Left colon (tissue), 2 donors: ENCODE measurements at places on chromosomes 3 and 15.

GRCh38 chr15:22850055-22850454 is 11.6 kb downstream of the NIPA2 start:
- no peak for DNase-seq

GRCh38 chr15:50576166-50576565 is 29.7 kb upstream of the USP50 start:
- DNase-seq: no peak

DNA sequence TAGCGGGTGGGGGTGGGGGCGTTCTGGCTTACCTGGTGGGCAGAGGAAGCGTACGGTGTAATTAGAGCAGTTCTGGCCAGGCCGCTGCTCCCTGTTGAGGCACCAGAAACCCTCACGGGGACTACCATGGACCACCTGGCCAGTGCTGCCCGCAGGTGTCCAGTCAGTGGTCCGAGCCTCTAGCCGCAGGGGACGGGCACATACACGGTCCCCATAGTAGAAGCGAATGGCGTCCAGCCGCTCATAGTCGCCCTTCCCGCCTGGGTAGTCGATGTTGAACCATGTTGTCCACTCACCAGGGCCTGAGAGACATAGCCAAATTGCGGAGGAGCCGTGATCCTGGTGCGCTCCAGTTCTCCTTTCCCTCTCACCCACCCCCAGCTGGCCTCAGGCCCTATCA is 4.5 kb downstream of the CILP start:
- DNase-seq: no peak

DNA sequence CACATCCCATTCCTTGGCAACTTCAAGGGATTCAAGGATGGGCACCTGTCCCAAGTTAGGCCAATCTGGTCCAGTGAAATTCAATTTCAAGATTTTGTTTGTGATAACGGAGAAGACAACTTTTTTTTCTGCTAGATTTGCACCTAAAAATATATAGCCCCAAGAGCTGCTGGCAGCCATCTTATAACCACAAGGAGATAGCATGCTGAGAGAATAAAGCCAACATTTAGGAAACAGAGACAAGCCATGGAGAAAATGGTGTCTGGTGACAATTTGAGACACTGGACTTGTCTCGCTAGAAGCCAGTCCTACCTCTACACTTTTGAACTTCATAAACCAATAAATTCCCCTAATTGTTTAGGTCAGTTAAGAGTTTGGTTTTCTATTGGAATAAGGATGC is 5.4 kb downstream of the PARL start:
- no peak for DNase-seq

GRCh38 chr3:66304293-66304692 is 83.5 kb downstream of the SLC25A26 start:
- no peak for DNase-seq

- DNase-seq: no peak
These were observed 8.9 kb upstream of the TMEM202 start for GRCh38 chr15:72389231-72389630.

GRCh38 chr3:197167549-197167948 is 130.9 kb downstream of the DLG1 start:
- DNase-seq: no peak

DNA sequence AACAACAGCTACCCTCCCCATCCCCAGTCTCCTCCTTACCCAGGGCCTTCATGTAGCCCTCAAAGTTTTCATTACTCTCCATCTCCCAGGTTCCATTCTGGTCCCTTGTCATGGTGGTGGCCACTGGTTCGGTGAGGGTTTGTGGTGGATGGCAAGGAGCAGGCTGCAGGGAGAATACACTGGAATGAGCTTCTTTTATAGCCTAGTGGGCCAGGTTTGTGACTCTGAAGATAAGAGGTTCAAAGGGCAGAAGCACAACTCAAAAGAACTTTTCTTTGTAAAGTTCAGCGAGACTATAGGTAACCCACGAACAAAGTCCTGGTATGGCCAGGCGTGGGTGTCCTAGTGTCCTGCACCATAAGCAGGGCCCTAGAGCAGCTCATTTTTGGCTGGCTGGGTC is at the start of gene RBP2:
RBP2 (minus strand) TSS at position 169 of the 400 bp plus-strand sequence; CDS start at position 112, 57 bp downstream.
- no peak for DNase-seq

- DNase-seq: no peak
These were observed 38.6 kb downstream of the PRICKLE2 start for GRCh38 chr3:64186667-64187064.

- no peak for DNase-seq
These were observed 94.5 kb downstream of the WNT7A start for GRCh38 chr3:13785351-13785750.

DNA sequence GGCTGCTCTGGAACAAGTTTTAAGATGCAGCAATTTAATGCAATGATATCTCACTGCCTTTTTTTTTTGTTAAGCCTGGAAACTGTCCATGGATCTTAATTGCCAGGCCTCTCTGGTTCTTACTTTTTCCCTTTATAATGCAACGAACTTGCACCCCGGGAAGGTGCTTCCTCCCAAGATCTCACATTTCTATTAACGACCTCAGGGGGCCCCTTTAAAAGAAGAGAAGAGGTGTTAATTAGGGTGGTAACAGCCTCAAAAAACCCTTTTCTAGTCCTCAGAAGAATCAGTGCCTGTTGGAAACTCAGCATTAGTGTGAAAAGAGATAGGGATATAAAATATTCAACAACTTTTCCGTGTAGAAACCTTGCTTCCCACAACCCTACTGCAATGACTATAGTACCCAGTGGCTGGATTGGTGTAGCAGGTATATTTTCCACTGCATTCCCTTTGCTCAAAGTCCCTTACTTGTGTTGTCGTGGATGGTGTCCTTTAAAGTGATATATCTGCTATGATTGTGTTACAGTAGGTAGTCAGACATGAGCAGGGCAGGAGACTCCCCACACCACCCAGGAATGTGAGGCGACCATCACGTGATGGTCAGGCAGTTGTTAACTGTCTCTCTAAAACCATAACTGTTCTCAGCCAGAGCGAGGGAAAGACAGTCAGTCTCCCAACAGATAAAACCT is 121.8 kb downstream of the CTNNB1 start:
- DNase-seq: no peak

DNA sequence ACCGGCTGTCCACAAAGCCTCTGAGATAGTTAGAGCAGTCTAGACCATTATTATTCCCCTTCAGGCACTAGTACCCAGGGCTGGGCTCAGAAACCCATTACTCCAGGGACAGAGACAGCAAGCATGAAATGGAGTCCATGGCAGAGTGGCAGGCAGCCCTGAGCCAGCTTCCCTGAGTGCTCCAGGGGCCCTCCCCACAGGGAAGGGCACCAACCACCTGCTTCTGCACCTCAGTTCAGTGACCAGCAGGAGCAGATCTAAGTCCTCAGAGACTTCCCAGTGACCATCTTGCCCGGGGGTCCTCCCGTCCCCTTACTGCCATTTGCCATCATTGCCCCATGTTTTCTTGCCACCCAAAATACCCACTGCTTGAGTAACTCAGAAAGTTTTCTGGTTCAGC is 62.0 kb downstream of the DAPK2 start:
- DNase-seq: no peak

DNA sequence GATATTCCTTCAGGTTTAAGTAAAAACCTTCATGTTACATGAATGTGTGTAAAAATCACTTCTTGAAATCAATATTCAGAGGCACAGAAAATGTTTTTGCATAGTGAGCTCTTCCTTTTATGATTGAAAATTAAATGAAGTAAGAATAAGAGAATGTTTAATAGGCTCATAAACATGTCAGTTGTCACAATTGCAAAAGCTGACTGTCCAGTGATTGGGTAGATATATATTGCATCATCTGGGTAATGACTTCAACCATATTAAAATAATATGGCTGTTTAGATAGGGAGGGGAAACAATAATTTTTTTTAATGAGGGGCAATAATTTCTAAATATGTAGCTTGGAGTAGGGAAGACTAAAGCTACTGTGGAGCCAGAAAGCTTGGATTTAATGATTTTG is 529.8 kb upstream of the GOLIM4 start:
- DNase-seq: no peak

- no peak for DNase-seq
These were observed 178.3 kb downstream of the CNTN3 start for GRCh38 chr3:74436184-74436583.

- no peak for DNase-seq
These were observed 45.1 kb downstream of the PTPN23 start for GRCh38 chr3:47425959-47426358.

- DNase-seq: no peak
These were observed 183.2 kb upstream of the IL12A start for GRCh38 chr3:159805411-159805772.

DNA sequence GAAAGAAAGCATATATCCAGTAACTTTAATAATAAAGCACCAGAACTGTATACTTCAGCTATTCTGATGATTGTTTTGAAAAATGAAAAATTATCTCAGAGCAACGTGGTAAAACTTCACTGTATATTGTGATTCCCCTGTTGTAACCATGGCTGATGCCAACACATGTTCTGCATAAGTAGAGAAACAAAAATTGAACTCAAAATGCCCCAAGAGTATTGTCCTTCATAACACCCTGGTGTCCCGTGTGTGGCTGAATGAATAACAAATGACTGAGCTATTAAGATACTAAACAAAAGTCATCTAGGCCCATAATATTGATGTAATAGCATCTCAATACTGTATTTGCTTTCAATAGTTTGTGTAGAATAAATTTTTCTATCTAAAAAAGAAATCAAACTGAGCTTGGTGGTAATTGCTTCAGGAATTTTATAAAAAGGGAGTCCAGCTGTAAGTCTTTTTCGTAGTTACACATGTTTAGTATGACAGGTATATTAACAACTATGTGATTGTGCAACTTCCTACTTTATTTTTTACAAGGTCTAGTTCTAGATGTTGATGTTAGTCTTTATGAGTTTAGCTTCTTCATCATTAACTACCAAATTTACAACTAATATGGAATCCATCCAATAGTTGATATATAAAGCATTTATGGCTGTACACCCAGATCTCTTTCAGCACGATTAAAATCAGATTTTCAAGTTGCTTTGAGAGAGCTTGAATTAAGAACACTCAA is 623.8 kb upstream of the AGTR1 start:
- DNase-seq: no peak

DNA sequence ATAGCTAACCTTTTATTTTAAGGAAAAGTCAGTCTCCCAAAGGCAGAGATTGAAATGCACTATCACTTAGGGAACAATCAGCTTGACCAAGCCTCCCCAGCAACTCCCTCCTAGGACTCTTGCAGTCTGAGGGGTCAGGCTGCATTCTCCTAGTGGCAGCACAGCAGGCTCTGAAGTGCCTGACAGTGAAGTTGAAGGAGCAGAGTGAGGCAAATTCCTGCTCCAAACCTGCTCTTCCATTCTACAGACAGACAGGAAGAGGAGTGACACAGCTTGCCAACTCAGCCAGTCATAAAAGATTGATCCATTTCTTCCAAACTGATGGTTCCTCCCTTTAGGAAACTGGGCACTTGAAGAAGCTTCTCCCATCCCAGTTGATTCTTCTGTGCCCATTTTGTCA is 43.9 kb upstream of the SMAD3 start:
- DNase-seq: no peak

DNA sequence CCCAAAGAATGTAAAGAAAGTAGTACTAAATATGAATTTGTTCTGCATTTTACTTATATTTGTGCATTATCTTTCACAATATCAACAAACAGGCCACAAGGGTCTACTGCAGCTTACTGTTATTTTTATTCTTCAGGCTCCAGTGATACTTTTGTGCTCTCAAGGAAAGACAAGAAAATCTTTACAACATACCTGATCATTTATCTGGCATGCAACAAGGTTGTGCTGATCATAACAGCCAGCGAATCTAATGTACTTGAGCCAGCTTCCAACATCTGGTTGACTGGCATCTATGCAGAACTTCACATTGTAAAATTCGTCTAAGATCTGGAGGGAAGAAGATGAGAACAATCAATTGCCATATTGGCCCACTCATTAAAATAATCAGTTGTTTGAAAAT is 520.0 kb downstream of the MECOM start:
- DNase-seq: no peak

DNA sequence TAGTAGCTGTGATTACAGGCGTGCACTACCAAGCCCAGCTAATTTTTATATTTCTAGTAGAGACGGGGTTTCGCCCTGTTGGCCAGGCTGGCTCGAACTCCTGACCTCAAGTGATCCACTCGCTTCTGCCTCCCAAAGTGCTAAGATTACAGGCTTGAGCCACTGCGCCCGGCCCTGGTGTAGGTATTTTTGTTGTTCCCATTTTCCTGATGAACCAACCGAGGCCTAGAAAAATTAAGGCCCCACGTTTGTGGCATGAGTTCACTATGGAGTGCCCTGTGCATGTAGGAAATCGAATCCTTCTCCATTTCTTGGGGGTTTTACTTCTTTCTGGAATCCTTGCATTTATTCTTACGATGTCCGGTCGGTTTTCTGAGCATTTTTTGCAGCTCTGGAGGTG is 14.3 kb upstream of the TATDN2 start:
- no peak for DNase-seq

GRCh38 chr15:56358604-56359003 is 6.6 kb upstream of the TEX9 start:
- no peak for DNase-seq

DNA sequence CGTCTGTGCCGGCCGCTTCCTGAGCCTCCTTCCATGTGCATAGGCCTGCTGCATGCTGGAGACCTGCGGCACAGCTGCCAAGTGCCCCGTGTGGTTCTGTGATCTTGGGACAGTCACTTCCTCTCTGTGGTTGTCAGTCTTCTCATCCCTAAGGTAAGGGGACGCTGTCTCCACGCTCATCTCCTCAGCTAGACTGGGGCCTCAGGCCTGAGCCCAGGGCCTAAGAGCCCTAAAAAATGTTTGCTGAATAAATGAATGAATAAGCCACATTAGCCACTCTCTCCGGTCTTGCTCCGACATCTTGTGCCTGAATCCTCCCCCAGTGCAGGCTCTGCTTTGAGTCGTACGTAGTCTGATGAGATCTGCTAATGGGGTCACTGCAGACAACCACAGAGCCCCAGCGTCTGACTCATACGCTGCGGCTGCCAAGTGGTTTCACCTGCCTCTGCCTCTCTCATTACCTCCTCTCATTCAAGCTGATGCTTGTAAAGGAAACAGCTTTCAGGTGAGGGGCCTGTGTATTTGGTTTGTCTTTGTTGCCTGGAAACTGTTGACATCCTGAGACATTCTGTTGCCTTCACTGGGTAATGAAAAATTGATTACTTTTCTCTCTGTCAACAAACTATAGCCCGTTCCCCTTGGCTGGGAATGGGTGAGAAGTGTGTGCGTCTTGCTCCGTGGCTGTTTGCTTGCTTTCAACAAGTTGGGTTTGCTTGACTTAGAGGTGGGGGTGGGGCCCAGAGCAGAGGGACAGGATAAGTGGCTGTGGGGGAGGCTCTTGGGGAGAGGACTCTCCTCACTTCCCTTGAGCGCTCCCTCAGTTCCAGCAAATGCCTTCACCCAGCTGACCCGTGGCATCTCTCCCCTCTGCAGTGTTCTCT is 15.9 kb downstream of the RPLP1 start:
- peak; percentile 48 for DNase-seq

DNA sequence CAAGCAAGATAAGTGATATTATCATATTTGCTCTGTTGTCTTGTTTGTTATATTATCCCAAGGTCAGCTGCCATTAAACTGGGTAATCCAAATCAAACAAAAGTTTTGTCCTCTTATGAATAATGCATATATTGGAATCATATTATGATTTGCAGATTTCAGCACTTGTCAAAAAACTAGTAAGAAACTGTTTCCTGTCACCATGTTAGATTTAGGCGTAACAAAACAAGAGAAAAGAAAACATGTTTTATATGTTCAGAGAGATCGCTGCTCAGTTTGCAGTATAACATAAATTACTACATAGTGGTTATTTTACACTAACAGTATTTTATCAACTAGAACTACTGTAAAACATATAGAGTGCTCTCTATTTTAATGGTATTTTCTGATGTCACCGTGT is 123.4 kb upstream of the ICE2 start:
- DNase-seq: no peak
